ENCODE measurements at places on chromosomes 2 and 18.
A peak's percentile ranks its signal among the peaks of the same experiment; 100 is the strongest.

- DNase-seq = no peak
Measured at GRCh38 chr2:222610746-222611145, 45.1 kb downstream of the FARSB start.

GRCh38 chr18:49811151-49811938, 2.0 kb downstream of the ACAA2 start:
- DNase-seq = no peak

DNA sequence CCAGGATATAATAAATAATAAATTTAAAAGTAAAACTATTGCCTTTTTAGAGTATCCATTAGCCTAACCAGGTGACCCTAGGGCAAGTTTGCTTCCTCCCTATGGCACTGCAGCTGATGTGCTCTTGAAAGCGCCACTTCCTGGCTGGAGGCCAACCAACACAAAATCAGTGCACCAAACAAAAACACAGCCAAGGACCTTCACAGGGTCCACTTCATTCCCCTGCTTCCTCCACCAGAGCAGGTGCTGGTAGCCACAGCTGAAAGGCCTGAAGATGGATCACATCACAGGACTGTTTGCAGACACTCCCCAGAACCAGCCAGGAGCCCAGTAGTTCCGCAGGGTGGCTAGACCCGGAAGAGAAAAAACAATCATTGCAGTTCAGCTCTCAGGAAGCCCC, 108.8 kb downstream of the TWIST2 start:
- no peak for DNase-seq

DNA sequence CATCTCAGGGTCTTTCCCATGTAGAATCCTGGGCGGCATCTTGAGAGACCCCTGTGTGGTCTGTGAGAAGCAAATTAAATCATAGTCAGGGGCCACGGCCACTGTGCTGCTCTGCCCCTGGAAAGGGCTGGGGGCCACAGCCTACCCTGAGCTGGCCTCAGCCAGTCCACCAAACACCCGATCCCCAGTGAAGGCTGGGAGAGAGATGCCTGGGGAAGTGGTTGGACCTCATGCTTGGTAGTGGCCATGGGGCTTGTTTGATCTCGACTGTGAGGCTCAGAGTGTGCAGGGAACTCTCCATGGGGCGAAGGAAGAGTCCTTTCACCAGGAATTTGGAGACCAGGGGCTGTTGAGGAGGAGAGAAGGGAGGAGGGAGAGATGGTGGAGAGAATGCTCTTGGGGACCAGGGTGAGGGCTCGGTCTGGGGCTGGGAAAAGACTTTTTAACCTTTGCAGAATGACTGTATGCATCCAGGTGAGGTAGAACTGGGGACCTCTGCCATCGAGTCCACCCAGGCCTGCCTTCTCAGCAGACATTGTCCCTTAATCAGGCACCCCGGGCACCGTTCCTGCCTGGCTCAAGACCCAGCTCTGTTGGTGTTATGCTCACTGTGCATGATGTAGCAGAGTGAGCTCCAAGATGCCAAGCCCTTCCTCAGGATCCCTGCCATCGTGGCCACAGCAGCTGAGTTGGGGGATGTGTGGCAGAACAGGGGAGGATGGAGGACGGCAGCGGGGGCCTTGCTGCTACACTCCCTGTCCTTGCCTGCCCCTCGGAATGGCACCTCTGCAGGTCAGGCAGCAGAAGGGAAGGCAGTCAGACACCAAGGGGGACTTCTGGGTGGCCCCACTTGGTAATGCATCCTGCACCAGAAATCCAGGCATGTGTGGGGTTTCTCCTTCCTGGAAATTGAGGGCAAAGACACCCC, 249.9 kb downstream of the DYSF start:
- no peak for DNase-seq

DNA sequence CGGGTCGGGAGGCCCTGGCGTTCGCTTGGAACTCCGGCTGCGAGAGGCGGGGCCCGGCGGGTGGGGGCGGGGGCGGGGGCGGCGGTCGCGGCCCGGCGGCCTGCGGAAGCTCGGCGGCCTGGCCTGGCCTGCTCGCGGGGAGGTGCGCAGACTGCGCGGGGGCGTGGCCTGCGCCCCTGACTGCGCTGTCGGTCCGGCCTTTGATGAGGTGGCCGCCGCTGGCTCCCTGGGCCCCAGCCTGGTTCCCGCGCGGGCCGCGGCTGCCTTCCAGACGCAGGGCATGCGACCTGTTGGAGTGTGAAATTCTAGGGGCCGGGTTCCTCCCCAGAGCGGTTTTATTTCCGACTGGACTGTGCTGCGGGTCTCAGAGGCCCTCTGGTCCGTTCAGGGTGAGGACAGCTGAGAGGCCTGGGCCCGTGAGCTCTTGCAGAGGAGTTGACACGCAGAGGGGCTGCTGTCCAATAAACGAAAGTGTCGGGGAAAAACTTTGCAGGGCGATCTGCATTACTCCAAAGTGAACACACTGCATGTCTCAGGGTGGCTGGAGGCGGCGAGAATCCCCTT, 629 bp downstream of the NRBP1 start:
- DNase-seq = peak; percentile 72

- no peak for DNase-seq
Measured at GRCh38 chr2:235498946-235499812, 5.3 kb downstream of the AGAP1 start.

GRCh38 chr2:233233618-233234230, 17.7 kb upstream of the ATG16L1 start:
- DNase-seq = no peak

Measured in hypothalamus (tissue), 51 donors.